ENCODE measurements at places on chromosomes 3 and 15.

GRCh38 chr3:50639055-50639494, 22.1 kb downstream of the MAPKAPK3 start:
- no peak for DNase-seq

DNA sequence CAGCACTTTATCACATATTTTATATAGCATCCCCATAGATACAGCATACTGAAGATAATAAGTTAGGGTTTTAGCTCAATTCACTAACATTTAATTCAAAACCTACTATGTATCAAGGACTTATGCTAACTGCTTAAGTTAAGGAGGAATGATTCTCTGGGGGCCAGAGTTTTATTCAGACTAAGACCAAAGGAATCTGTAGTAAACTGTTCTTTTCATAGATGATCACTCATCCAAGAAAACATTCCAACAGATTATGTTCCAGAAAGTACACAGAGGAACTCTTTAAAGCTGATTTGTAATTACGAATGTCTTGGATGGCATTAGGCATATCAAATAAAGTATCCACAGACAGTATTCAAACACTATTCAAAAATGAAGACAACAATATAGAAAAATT, 226.4 kb downstream of the SCAPER start:
- DNase-seq = no peak

- peak; percentile 42 for DNase-seq
Observed at GRCh38 chr15:79090487-79091203, at the start of gene RASGRF1. Gene RASGRF1 (minus strand): TSS chr15:79090780. CDS start chr15:79090498, 282 bp downstream.

- DNase-seq = no peak
Observed at GRCh38 chr3:184338511-184338945, 1.1 kb downstream of the FAM131A start.

DNA sequence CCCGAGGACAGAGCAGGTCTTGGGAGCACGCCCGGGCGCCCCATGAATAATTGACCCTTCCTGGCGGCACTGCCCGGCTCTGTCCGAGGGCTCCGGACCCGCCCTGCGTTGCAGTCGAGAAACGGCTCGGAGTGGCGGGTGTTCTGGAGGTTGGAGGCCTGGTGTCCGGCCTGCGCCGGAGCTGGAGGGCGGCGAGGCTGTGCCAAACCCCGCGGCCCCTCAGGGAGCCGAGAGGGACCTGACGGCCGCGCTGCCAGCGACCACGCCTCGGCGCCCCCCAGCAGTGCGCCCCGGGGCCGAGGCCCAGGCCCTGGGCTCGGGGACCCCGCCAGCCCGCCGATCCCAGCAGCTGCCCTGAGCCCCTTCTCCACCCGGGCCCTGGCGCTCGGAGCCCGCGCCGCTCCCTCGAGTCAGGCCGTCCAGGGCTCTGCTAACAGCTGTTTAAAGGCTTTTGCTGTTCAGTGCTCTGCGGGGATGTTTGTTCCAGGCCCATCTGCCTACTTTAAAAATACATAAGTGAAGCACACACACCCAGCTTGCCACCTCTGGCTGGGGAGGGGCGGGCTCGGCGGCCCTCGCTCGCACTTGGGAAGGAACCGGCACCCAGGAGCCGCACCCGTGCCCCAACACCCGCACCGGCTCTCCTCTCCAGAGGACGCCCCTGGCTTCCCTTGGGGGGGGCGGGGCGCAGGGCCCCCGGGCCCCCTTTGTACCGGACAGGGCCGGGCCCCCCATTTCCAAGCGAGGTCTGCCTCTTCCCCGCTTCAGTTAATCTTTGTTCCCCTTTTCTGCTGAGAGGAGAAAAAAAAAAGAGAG, 730 bp upstream of the ZNF710 start:
- DNase-seq = no peak

- DNase-seq = no peak
Observed at GRCh38 chr15:50227076-50227475, 38.5 kb downstream of the HDC start.

GRCh38 chr3:152227027-152227426, 41.7 kb upstream of the MBNL1 start:
- DNase-seq = no peak

DNA sequence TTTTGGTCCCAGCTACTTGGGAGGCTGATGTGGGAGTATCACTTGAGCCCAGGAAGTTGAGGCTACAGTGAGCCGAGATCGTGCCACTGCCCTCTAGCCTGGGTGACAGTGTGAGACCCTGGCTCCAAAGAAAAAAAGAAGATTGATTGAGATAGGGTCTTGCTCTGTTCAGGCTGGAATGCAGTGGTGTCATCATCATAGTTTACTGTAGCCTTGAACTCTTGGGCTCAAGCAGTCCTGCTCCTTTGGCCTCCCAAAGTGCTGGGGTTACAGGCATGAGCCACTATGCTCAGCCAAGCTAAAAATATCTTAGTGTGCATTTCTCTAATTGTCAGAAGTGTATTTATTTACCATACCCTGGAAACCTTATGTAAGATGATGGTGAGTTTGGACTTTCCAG, 43.9 kb downstream of the IGF1R start:
- DNase-seq = no peak

DNA sequence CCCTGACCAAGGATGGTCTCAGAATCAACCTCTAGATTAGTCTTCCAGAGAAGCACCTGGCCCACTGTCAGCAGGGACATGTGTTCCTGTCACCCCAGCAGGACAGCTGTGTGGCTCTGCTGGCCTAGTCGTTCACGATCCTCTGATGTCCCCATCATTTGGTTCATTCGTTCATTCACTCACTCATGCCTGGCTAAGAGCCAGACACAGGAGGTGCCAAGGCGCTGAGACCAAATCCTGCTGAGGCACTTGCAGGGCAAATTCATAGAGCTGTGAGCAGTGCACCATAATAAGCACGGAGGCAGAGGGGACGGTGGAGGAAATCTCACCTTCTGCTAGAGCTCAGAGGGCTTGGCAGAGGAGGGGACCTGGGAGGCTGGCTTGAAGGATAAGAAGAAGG, 49.9 kb upstream of the FGD5 start:
- no peak for DNase-seq

DNA sequence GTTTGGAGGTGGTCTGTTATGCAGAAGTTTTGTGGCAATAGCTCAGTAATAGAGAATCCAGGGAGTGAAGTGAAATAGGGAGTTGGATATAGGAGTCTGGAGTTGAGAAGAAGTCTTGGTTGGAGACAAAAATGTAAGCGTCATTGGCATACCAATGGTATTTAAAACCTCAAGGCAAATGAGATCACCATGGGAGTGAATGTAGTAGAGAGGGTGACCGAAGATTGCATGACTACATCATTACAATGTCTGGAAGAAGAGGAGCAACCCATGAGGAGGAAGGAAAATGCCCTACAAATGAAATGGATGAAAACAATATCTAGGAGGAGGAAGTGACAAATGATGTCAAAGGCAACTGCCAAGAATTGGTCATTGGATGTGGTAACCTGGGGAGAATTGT, 54.4 kb downstream of the CNTN4 start:
- no peak for DNase-seq

- peak; percentile 31 for DNase-seq
Observed at GRCh38 chr3:136343873-136344555, 93.9 kb downstream of the PCCB start.

DNA sequence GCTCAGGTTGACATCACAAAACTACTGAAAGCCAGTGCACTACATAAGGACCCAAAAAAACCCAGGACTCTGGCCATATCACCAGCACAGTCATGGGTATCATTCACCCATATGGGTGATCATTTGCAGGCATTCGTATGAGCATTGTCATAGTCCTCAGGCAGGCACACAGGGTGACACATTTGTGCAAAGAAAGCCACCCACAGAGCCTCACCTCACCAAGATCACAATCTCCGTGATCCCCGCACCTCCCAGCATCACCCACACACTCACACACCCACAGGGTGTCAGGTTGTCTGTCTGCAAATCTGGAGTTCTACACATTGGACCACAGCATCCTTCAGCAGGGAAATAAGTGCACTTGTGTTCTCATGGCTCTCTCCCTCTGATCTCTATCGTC, 166.0 kb upstream of the LPP start:
- no peak for DNase-seq

GRCh38 chr15:63010920-63011693, 31.4 kb upstream of the TPM1 start:
- no peak for DNase-seq

- DNase-seq = no peak
Observed at GRCh38 chr15:39669241-39669640, 88.4 kb downstream of the THBS1 start.

- no peak for DNase-seq
Observed at GRCh38 chr15:84725001-84725491, 9.1 kb upstream of the SEC11A start.

- DNase-seq = no peak
Observed at GRCh38 chr15:33109345-33109744, 85.2 kb downstream of the FMN1 start.

DNA sequence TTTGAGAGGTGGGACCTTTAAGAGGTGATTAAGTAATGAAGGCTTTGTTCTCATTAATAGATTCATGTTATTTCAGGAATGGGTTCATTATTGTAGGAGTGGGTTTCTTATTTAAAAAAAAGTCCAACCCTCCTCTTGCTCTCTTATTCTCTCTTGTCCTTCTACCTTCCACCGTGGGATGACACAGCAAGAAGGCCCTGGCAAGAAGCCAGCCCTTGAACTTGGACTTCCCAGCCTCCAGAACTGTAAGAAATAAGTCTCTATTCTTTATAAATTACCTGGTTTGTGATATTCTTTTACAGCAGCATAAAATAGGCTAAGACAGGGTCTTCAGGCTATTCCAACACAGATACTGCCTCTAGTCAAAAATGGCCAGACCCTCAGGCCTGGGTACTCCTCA, 62.2 kb downstream of the MYLK start:
- no peak for DNase-seq

- no peak for DNase-seq
Observed at GRCh38 chr3:150771600-150771999, 8.6 kb upstream of the SIAH2 start.

- DNase-seq = no peak
Observed at GRCh38 chr3:136994772-136995516, 37.2 kb downstream of the IL20RB start.

All from A549 (cell line).